ENCODE measurements at places on chromosomes 4 and X. TPM values are rescaled to one million over a fixed set of nuclear protein-coding genes. Genes with fewer than 3 reads are reported as not detected.

DNA sequence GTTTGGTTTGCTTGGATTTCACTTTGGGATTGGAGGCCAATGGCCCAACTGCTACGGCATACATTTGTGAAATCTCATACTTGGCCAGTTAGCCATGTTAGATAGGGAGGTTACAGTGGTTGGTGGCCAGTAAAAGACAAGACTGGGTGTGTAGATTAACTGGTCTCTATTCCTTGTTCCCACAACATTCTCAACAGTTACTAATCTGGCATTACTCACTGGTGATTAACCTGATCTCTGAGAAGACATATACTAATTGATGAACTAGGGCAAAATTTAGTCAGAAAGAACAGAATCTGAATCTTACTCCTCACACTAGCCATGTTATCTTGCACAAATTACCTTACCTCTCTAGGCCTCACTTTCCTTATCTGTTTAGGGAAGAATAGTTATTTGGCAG lies 33.4 kb downstream of the GATB start:
- DNase-seq: no peak

DNA sequence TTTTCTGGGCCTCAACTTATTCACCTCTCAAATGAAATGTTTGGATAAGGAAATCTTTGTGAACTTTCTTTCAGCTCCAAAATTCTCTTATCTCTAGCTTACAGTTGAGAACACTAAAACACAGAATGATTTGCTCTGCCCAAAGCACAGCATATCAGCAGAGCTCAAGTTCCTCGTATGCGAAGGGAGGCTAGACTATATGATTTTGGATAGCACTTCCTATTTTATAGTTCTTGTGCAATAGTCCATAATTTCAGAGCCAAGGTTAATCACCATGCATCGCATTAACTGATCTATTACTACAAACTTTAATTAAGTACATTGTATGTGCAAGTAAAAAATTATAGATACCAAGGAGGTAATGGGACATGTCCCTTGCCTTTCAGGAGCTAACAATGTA lies 27.0 kb upstream of the KLHL13 start:
- no peak for DNase-seq

GRCh38 chrX:110172215-110172614 lies 145.7 kb downstream of the AMMECR1 start:
- no peak for DNase-seq

GRCh38 chrX:13741695-13742094 lies 7.1 kb downstream of the OFD1 start:
- no peak for DNase-seq

DNA sequence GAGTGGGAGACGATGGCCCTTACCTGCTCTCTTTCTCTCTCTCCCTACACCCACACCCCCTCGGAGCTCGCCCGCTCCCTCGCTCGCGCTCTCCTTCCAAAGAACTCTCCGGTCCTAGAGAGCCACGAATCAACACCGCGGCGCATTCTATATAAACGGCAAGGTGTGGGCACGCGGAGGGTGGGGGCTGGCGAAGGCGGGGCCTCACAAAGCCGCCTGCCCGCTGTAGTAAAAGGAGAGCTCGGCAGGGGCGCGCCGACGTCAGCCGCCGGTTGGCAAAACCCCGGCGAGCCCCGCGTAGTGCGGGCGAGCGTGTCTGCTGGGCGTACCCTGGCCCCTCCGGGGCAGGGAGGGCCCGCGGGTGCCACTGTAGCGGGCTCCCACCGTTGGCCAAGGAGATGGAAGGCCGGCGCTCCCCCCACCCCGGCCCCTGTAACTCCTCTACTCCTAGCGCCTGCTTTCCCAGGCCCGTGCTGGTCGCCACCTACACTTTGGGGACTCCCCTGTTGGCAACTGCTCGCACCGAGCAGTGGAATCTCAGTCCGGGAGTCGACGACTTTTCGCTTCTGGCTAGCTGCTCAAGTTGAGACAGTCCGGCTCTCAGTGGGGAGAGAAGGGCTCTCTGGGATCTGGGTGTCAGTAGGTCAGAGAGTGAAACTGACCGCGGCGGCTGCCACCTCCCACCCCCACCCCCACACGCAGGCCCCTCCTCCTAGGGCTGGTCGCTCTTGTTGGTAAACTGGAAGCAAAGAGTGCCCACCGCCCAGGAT lies 325.5 kb upstream of the F9 start:
- DNase-seq: no peak

DNA sequence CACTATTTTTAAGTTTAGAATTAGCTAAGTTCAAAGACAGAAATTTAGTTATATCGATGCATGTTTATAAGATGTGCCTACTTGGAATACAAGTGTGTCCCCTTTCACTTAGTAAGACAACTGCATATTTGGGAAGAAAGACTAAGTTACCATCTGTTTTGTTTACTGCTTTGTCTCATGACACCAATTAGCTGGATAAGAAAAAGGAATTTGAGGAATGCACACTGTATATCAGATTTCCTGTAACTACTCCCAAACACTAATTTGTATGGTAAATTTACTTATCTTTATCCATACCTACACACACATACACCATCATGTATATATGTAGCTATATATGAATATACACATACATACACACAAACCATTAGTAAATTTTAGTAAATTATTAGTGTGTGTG lies 1442.8 kb upstream of the IGFBP7 start:
- no peak for DNase-seq

- no peak for DNase-seq
Observed at GRCh38 chr4:153207027-153207426, 2.8 kb downstream of the TRIM2 start.

DNA sequence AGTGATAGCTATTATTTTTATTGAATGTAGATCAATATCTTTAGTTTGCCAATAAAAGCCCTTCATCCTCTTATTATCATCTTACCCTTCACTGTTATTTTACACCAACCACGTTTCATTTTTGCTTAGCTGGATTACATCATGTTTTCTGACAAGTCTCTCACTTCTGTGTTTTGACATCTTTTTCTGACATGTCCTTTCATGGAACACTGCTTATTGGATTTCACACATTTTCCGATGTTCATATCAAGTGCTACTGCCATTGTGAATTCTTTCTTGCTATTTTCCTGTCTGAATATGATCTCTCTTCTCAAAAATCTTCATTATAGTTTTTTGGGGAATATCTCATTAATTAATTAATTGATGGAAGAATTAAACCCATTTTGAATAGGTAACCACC lies 48.5 kb upstream of the AGA start:
- no peak for DNase-seq

GRCh38 chr4:70508801-70509200 lies 9.6 kb upstream of the AMTN start:
- DNase-seq: no peak

Gene RRH
- 0.43 TPM for polyA plus RNA-seq

Gene FRG2
- not detected for polyA plus RNA-seq

Gene BANK1
- polyA plus RNA-seq: 2.9 TPM

Gene BEND2
- polyA plus RNA-seq: 0.09 TPM
